Stimulated activated CD4-positive, alpha-beta T cell treated with anti-CD3 and anti-CD28 coated beads, Interleukin-1b, Interleukin-23, amount 100 ng/mL, for 1 hour (primary cell): ENCODE measurements at places on chromosomes 2 and 18.

- no peak for DNase-seq
These were observed 83.7 kb downstream of the PMAIP1 start for GRCh38 chr18:59983506-59983905.

- DNase-seq: no peak
These were observed 238.5 kb upstream of the FBXO11 start for GRCh38 chr2:48144777-48145176.

GRCh38 chr2:109320195-109320922 is 191.4 kb downstream of the SH3RF3 start:
- DNase-seq: no peak

DNA sequence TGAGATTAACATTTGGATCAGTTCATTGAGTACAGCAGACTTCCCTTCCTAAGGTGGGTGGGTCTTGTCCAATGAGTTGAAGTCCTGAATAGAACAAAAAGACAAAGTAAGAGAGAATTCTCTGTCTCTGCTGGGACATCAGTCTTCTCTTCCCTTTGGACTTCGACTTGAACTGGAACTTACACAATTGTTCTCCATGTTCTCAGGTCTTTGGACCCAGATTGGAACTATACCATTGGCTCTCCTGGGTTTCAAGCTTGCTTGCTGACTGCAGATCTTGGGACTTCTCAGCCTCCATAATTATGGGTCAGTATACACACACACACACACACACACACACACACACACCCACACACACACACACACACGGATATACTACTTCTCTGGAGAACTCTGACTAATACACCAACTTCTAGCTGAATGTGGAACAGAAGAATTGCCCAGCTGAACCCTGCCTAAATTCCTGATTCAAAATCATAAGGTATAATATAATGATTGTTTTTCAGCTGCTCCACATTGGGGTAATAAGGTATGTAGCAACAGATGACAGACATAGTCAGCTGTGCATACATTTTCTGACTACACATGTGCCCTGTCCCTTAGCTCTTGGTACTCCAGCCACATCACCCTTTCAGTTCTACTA is 214.0 kb downstream of the TGIF1 start:
- no peak for DNase-seq

GRCh38 chr18:43800584-43800983 is 523.3 kb upstream of the SYT4 start:
- no peak for DNase-seq

DNA sequence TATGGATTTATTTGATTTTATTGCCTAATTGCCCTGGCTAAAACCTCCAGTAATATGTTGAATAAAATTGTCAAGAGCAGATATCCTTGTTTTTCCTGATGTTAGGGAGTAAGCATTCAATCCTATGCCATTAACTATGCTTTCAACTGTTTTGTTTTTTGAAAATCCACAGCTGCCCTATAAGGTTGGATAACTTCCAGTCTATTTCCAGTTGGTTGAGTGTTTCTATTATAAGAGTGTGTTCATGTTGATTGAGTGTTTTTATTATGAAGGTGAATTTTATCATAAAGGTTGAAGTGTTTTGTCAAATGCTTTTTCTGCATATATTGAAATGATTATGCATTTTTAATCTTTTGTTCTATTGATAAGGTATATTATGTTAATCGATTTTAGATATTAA is 149.9 kb upstream of the SCN7A start:
- DNase-seq: no peak

DNA sequence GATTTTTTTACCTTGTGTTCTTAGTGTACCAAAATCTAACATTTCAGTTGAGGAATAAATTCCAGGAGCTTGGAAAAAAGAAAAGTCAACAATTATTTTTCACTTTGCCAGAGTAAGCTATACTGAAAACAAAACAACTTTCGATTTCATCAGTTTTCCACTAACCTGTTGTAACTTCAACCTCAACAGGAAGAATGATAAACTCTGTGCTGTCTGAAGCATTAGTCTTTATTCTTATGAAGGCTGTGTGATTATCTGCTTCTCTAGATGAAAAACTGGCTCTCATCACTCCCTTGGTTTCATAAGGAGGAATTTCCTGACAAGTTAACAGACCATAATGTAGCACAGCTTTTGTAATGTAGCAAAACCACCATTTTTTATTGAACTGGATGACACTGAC is 121.2 kb downstream of the ZAP70 start:
- no peak for DNase-seq

GRCh38 chr2:72150861-72151356 is 3.2 kb upstream of the CYP26B1 start:
- DNase-seq: no peak

- DNase-seq: no peak
These were observed 131.3 kb downstream of the COL6A3 start for GRCh38 chr2:237282568-237283128.

GRCh38 chr2:1256632-1257324 is 156.5 kb upstream of the TPO start:
- no peak for DNase-seq

GRCh38 chr2:18435426-18436037 is 124.9 kb downstream of the RDH14 start:
- DNase-seq: no peak

DNA sequence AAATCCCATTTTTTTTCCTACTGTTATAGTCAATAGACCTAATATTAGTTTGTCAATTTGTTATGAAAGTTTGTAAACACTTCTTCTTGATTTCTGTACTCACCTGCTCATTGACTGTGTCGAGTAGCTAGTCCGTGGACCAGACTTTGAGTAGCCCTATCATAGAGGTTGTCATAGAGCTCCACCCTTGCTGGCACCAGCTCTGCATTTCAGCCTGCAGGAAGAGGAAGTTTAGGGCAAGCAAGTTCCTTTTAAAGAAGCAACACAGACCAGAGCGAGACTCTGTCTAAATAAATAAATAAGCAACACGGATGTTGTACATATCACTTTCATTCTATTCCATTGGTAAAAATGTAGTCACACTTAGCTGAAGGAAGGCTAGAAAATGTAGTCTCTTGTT is 74.0 kb downstream of the MCFD2 start:
- DNase-seq: no peak

GRCh38 chr2:161250864-161251436 is 57.3 kb upstream of the PSMD14 start:
- DNase-seq: no peak

DNA sequence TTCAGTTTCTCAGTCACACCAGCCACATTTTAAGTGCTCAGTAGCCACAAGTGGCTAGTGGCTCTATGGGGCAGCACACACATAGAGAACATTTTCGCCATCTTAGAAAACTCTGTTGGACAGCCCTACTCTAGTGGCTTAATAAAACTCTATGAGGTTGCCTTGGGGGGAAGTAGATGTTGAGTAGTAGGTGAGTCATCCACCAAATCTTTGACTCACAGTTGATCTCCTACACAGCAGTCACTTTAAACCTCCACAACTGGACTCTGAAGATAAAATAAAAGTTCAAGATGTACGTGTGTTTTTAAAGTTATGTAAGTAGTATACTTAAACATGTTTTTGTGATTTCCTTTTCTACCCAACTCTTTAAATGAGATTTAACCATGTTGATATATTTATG is 379.0 kb downstream of the SETBP1 start:
- DNase-seq: no peak

DNA sequence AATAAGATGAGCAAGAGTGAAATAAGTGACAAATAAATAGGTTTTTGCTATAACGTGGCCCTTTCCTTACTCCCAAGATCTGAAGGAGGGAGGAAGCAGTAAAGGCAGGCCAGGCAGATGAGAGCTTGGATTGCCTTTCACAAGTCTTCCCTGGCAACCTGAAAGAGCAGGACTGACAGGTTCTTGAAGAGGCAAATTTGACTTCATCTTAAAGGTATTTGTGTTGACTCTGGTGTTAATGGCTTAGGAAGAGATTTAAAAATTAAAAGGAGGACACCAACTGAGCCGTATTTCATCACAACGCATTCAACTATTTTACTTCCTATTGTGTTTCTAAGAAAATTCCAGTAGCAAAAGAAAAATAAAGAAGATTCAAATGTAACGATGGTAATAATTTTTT is 3.2 kb downstream of the STRN start:
- DNase-seq: no peak

DNA sequence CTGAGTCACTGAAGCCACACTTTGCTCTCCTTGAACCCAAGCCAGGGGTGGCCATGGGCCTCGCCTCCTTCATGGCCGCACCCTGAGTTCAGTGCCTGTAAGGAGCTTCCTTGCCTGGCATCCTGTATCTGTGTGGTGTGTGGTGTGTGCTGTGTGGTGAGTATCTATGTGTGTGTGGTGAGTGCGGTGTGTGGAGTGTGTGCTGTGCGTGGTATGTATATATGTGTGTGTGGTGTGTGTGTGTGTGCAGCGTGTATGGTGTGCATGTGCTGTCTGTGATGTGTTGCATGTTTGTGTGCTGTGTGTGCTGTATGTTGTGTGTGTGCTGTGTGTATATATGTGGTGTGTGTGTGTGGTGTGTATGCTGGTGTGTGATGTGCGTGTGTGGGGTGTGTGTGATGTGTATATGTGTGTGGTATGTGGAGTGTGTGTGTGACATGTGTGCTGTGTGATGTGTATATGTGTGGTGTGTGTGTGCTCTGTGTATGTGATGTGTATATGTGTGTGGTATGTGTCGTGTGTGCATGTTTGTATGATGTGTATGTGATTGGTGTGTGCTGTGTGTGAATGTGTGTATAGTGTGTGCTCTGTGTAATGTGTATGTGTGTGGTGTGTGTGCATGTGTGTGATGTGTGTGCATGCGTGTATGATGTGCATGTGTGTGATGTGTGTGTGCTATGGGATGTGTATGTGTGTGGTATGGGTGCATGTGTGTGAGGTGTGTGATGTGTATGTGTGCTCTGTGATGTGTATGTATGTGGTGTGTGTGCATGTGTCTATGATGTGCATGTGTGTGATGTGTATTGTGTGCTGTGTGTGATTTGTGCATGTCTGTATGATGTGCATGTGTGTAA is 22.6 kb downstream of the PRELID3A start:
- DNase-seq: no peak

GRCh38 chr18:47915229-47915628 is 15.2 kb downstream of the SMAD2 start:
- no peak for DNase-seq

DNA sequence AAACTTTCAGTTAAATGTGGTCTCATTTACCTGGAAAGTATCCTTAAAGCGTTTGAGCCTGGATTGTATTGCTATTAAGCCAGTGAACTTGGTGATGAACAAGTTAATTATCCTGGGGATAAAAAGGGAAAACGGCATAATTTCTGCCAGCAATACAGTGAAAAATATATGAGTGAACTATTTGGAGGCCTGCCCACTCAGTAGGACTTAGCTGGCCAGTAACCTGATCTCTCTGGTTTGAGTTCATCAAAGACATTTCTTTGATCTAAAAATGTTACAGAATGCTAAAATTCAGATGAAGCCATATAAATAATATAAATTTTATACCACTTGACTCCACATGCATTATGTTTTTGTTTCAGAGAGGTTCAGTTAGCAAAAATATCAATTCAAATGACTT is 241.1 kb upstream of the VWC2L start:
- no peak for DNase-seq

GRCh38 chr2:128464456-128464855 is 145.8 kb upstream of the HS6ST1 start:
- DNase-seq: no peak

GRCh38 chr2:185955050-185955449 is 216.4 kb downstream of the FSIP2 start:
- no peak for DNase-seq

GRCh38 chr18:40124107-40124506 is 1830.9 kb upstream of the PIK3C3 start:
- no peak for DNase-seq

GRCh38 chr2:151071382-151071781 is 190.3 kb downstream of the RBM43 start:
- DNase-seq: no peak

- no peak for DNase-seq
These were observed 8.7 kb upstream of the KIAA2012 start for GRCh38 chr2:202064171-202064880.

GRCh38 chr2:139078376-139078775 is 298.2 kb upstream of the NXPH2 start:
- no peak for DNase-seq

DNA sequence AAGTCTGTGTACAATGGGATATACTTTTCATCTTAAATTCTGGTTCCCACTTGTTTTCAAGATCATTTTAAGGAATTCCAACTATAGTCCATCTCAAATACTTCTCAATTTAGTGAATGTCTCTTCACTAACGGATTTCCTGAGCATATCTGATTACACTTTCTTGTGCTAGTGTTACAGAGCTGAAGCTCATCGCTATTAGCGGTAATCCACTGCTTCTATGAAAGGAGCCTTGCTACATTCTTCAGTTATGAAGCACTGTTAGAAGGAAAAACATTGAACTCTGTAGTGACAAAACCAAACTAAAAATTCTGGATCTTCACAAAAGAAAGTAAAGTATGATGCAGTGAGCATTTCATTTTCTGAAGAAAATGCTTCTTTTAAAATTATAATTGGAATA is 72.0 kb downstream of the AGPS start:
- DNase-seq: no peak

DNA sequence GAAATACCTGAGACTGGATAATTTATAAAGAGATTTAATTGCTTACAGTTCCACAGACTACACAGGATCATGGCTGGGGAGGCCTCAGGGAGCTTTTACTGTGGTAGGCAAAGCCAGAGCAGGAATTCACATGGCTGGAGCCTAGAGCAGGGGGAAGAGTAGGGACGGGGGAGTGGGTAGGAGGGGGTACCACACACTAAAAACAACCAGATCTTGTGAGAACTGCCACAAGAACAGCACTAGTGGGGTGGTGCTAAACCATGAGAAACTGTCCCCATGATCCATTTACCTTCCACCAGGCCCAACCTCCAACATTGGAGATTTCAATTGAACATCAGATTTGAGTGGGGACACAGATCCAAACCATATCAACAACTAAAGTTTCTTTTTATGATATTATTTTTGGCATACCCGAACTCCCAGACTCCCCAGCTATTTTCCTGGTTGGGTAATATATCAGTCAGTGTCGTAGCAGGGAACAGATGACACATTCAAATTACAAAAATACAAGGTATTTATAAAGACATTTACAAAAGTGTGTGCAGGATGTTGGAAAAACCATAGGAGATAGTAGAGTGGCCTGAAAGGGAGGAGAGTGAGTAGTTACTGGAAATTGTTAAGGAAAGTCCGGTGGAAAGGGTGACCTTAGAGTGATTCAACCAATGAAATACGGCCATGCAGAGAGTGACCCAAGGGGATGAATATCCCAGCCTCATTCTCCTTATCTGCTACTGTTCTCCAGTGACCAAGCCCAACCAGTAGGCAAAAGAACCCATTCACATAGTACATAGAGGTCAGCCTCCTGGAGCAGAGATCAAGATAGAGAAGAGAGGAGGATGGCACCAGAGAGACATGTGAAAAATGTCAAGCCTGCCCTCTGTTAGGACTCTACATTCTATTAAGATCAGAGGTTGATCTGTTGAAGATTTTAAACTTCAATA is 8.8 kb downstream of the RPL37A start:
- no peak for DNase-seq

DNA sequence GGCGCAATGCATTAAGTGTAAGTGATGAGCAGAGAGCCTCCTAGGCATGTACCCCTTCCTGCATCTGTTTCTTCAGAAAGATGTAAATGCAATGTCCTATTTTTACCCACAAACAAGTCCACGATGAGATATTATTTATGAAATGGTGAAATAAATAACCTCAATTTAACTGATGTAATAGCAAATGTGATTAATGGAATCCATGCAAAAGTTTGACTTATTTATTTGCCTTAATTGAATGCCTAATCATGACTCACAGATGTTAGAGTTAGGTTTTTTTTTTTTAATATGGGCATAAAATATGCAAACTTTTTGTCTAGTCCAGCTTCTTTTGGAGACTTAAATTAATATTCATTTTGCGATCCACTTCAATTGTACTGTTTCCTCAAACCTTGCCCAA is 67.7 kb upstream of the ITGA4 start:
- no peak for DNase-seq
